CD4-positive, alpha-beta T cell treated with Interleukin-4 for 1 hour (primary cell): ENCODE measurements at places on chromosomes 7 and 10.

DNA sequence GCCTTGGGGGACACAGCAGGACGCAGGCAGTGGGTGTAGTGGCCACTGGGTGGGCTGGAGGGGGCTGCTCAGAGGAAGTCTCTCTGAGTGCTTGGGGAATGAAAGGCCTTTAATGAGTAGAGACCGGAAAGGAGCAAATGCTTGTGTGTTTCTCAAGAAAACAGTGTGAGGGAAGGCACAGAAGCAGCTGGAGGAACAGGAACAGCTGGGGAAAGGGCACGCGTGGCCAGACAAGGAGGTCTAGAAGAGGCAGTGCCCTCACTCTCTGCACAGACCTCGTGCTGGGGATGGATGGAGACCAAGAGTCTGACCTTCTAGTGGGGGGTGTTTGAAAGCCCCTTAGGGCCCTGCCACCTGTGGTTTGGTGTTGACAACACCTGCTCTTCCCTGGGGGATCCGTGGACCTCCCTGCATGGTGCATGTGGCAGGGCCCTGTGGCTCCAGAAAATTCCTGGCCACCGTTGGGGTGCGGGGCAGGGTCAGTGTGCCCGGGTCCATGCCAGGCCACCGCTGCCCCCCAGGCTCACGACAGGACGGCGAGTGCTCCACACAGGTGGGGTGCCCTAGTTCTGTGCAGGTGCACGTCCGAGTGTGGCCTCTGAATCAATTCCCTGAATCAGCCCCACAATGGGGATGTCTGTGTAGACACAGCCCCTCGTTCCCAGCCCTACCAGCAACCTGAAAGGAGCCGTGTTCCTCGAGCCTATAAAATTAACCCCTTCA, 25.9 kb upstream of the FAM20C start:
- DNase-seq, result peak; percentile 11

- DNase-seq, result no peak
Measured at GRCh38 chr7:5451391-5451790, 27.8 kb upstream of the TNRC18 start.

DNA sequence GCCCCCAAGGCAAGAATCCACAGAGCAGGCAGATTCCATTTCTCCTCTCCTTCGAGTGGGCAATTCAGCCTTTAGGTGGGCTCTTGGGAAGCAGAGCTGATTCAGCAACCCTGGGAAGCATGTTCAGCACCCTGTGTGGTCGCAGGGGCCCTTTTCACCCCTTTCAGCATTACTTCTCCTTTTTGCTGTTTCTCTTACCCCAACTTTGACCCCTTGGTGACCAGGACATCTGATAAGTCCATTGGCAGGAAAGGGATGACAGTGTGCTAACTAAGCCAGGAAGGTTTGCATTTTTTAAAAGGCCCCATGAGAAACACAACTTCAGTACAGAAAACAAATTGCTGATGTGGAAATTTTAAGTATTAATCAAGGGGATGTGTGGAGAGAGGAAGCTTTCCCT, 283.7 kb upstream of the NRP1 start:
- no peak for DNase-seq

GRCh38 chr10:47364911-47365310, 16.7 kb downstream of the RBP3 start:
- DNase-seq, result no peak

DNA sequence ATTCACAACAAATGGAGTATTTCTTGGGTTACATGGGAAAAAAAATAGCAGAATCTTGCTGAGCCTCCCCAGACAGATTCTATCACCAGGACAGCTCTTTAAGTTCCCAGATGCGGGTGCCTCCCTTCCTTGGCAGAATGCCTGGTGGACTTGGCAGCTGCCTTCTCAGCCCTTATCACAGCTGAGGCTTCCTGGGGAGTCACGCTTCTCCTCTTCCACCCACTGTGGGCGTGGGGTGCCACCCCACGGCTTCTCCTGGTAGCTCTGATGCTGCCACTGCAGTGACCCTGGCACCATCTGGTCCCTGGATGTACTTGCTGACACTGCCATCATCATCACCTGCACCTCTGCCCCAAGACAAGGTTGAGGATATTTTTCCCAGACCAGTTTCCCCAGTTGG, 16.2 kb upstream of the NME8 start:
- DNase-seq, result peak; percentile 59

DNA sequence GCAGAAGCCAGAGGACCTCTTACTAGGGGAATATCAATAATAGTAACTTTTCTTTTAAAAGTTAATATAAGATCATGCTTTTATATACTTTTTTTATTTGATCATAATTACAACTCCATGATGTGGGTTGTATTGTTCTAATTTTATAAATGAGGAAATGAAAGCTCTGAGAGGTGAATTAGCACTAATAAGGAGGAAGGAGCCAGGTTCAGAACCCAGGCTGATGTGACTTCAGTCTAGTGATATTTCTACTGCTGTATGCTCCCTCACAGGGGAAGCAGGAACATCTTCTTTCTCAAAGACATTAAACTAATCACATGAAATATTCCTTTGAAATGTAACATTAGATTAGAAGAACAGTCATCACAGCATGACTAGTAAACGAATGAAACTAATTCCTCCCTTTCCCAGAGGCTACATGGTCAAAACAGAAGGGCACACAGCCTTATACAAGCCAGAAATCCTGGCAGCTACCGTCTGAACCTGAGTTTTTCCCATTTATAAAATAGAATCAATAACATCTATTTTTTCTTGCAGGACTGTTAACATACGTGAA, 81.4 kb upstream of the GJD4 start:
- DNase-seq, result no peak

DNA sequence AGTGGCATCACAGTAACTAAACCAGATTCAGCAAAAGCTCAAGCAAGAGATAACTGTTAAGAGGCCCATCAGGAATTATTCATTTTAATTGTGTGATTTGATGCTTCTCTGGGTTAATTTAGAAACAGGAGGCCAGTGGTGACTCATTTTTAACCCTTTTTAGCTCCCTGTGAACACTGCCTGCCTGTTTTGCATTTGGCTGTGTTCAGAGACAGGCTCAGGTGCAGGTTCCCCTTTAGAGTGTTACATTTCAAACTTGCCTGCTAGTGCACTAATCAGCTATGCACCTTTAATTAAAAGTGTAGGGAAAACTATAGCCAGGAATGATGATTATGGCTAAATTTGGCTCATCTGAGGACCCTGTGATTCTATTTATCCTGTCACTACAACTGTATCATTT, 6.5 kb downstream of the STAMBPL1 start:
- DNase-seq, result no peak

- no peak for DNase-seq
Measured at GRCh38 chr7:129469930-129470329, 32.4 kb upstream of the SMKR1 start.

DNA sequence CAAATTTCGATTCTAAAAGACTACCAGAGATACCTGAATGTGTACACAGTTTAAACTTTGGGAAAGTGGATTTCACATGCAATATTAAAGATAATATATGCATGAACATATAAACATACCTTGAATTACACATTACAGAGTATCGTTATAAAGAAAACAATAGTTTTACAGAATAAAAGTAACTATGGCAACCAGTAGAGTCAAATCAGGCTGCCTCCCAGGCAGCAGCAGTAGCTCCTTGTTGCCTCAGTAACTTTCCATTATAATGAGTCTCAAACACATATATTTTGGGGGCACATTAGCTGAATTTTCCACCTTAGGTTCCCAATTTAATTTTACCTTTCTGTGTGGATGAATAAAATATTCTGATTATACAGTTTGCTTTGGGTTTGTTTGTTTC, 164.4 kb upstream of the FEZF1 start:
- DNase-seq, result no peak

DNA sequence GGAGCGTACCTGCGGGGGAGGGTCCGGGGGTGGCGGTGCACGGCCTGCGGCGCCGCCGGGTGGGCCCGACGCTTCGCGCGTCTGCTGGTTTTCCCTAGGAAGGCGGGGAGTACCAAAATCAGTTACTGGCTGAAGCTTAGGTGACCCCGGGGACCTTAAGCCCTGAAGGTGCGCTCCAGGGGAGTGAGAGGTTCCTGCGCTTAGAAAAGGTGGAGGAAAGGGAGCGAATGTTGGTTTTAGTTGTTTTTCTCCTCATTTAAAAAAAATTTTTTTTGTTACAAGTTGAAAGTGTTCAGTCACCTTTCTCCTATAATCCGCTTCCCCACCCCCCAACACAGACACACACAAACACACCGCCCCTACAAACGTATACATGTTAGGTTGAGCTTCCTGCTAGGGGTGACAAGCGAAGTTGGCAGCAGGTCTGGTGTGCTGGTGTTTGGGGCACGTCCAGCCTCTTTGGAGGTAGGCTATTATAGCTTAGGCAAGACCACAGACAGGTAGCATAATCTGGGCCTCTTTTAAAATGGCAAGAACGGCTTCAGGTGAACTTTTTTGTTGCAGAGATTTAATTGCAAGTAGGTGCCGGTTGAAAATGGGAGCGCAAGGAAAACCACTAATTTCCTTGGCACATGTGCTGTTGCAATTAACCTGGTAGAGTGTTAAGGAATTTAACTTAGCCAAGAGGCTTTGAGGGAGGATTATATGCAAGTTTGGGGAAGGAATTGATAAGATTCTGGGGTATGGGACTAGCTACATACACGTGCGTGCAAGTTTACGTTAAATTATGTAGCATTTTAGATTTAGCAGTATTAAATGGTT, 945 bp downstream of the ADD3 start:
- peak; percentile 60 for DNase-seq

DNA sequence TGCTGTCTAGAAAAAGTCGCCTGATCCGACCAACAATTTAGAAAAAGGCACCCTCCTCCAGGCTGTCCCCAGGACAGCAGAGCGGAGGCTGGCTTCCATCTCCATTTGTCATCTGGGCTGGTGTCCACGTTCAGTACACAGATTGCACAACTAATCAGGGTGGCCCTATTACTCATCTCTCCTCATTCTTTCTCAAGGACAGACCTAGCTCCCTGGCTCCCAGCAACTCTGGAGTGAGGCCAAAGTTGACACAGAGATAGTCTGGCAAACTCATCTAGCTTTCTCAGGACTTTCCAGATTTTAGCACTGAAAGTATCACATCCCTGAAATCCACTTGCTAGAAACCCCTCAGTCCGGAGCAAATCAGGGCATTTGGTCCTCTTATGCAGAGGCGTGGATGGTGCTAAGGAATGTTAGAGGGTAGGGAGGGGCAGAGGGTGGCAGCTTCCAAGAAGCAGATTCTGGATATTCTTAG, 75.1 kb downstream of the DNAH11 start:
- DNase-seq, result no peak

- DNase-seq, result no peak
Measured at GRCh38 chr7:107958764-107959526, 44.0 kb downstream of the LAMB1 start.

- DNase-seq, result no peak
Measured at GRCh38 chr7:73423519-73424488, 9.8 kb upstream of the FZD9 start.

- DNase-seq, result no peak
Measured at GRCh38 chr10:71582019-71582418, 137.6 kb downstream of the C10orf105 start.

GRCh38 chr10:34761453-34761852, 53.6 kb downstream of the PARD3 start:
- no peak for DNase-seq

DNA sequence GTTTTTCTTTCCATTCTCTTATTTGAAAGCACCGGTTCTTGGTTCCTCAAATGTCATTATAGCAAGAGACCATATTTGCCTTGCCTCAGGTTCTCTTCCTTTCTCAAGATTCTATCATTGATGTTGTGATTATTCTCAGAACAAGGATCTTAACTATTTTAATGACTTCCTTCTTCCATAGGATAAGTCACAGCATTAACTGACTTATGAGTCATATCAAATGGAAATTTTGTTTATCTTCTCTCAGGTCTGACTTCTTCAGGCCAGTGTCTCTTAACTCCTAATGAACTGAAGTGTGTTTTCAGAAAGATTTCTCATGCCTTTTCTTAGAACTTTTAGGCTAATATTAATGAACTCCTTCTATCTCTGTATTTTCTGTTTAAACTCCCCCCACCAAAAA, 794.6 kb upstream of the LRRN3 start:
- no peak for DNase-seq

DNA sequence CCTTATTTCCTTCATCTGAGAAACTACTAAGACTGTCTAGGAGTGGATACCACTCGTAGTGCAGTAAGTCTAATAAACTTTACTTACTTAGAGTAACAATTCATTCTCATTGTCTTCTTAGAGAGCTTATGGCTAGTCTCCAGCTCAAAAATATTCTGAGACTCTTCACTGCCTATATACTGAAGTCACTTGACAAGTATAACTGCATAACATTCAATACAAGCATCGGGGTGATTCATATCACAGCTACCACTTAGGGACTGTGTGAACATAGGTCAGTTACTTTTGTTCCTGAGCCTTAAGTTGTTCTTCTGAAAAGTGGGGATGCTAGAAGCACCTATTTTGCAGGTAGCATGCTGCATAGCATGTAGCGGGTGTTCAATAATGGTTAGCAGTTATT, 111.0 kb downstream of the HTR7 start:
- DNase-seq, result no peak

GRCh38 chr7:757741-758163, 30.7 kb upstream of the PRKAR1B start:
- no peak for DNase-seq

GRCh38 chr7:7399707-7400106, 136.0 kb downstream of the COL28A1 start:
- DNase-seq, result no peak
